ENCODE measurements at places on chromosomes 12 and 14.

DNA sequence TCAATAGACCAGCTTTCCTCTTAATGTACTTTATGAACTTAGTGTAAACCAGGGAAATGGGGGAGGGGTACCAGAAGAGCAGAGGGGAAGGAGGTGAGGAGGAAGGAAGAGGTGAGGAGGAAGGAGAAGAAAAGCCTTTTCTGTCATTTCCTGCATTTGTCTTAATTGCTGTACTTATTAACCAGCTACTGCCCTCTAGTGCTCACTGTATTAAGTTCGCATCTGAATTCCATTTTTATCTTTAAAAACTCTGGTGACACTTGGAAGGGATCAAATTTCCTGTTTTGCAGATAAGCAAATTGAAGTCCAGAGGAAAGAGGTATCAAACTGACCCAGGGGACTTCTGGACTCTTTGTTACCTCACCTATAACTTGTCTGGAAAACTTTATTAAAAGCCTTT lies 22.2 kb downstream of the MANSC1 start:
- DNase-seq: peak; percentile 67

GRCh38 chr14:29757711-29758233 lies 169.9 kb downstream of the PRKD1 start:
- DNase-seq: no peak

- no peak for DNase-seq
Measured at GRCh38 chr12:104494137-104494792, 37.5 kb downstream of the CHST11 start.

- DNase-seq: no peak
Measured at GRCh38 chr14:67942080-67942710, 122.6 kb downstream of the RAD51B start.

DNA sequence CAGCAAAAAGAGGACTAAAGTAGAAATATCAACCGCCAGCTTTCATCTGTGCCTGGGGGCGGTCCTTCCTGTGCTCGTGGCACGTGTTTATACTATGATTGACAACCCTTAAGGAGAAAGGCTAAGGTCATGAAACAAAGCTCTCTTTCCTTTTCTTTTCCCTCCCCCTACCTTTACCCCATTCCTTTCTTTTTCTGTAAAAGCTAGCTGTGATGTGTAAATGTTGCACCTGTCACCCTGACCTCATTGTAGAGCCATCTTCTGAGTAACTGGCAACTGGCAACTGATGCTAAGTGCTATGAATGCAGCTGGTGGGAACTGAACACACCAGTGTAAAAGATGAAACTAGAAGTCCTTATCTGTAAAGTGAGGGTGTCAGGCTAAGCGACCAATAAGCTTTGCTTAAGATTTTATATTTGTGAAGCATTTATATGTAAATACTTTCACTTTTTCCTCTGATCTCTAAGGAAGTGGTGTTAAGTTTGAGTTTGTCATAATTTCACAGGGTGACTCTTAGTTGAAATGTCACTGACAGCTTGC lies 102.8 kb upstream of the BCAT1 start:
- no peak for DNase-seq

DNA sequence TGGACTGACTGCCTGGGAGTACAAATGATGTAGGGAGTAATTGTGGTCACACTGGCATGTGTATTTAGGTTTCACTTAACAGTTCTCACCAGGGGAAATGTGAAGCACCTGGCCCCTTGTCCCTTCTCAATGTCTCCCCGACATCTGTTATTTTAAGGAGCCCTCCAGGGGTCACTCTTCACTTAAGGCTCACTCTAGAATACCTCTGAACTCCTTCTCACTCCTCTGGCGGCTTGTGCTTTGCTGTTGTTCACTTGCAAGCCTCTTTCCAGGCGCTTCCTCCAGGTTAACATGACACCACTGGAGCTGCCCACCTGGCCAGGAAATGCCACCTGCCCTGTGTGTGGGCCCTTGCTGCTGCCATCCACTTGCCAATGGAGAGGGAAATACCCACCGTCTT lies 56.5 kb upstream of the GZMB start:
- no peak for DNase-seq

GRCh38 chr12:104676636-104677035 lies 219.9 kb downstream of the CHST11 start:
- no peak for DNase-seq

DNA sequence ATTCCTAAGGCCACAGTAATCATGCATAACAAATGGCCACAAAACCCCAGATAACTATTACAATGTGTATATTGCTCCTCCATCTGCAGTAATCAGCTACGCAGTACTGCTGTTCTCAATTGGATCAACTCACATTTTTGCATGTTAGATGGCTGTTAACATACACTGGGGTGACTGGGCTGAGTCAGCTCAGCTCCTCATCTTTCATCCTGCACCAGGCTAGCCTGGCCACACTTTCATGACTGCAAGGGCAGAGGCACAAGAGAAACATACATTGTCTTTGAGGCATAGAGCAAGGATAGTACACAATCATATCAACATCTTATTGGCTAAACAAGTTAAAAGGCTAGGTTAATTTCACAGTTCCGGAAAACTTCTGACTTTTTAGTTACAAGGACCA lies 306.6 kb downstream of the SLC6A15 start:
- no peak for DNase-seq

- DNase-seq: peak; percentile 32
Measured at GRCh38 chr12:28378736-28379135, 188.5 kb downstream of the CCDC91 start.

- no peak for DNase-seq
Measured at GRCh38 chr14:87687420-87687819, 305.6 kb downstream of the GALC start.
